ENCODE measurements at places on chromosomes 13 and 19. TPM values are rescaled to one million over a fixed set of nuclear protein-coding genes. Genes with fewer than 3 reads are reported as not detected.

UGGT2 gene
- total RNA-seq, result 38.6 TPM

KCNRG gene
- 0.30 TPM for total RNA-seq

CNN1 gene
- total RNA-seq, result not detected

RGCC gene
- total RNA-seq, result 0.58 TPM

NLRP5 gene
- total RNA-seq, result 0.04 TPM

OR7A5 gene
- not detected for total RNA-seq

PEG3 gene
- total RNA-seq, result 0.26 TPM

SLC7A10 gene
- not detected for total RNA-seq

ZNF541 gene
- not detected for total RNA-seq

CEACAM7 gene
- not detected for total RNA-seq

TPTE2 gene
- not detected for total RNA-seq

MCF2L gene
- 25.4 TPM for total RNA-seq

SIGLECL1 gene
- not detected for total RNA-seq

ZNF540 gene
- 0.15 TPM for total RNA-seq

Measured in A375 (cell line).